ENCODE measurements at places on chromosomes 7 and 10.

GRCh38 chr7:52273685-52274610, 761.5 kb upstream of the POM121L12 start:
- no peak for DNase-seq

GRCh38 chr7:155917836-155918430, 105.7 kb upstream of the SHH start:
- no peak for DNase-seq

- DNase-seq, result no peak
Observed at GRCh38 chr7:97001221-97001620, 4.1 kb upstream of the DLX6 start.

DNA sequence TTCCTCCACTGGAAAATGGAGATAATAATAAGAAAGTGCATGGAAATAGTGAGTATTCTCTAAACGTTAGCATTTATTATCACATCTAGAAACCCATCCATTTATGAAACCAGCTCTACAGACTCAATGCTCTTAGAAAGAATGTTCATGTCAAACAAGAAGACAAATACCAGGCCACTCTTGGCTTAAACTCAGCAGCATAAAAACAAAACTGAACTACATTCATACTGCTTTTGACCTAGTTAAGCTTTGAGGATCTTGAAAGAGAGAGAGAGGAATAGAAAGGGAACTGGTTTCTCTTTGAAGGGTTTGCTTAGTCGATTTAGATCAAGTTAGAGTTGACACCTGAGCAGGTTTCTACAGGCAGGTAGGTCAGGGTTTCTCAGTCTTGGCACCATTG, 332.9 kb upstream of the PRKCQ start:
- DNase-seq, result no peak

DNA sequence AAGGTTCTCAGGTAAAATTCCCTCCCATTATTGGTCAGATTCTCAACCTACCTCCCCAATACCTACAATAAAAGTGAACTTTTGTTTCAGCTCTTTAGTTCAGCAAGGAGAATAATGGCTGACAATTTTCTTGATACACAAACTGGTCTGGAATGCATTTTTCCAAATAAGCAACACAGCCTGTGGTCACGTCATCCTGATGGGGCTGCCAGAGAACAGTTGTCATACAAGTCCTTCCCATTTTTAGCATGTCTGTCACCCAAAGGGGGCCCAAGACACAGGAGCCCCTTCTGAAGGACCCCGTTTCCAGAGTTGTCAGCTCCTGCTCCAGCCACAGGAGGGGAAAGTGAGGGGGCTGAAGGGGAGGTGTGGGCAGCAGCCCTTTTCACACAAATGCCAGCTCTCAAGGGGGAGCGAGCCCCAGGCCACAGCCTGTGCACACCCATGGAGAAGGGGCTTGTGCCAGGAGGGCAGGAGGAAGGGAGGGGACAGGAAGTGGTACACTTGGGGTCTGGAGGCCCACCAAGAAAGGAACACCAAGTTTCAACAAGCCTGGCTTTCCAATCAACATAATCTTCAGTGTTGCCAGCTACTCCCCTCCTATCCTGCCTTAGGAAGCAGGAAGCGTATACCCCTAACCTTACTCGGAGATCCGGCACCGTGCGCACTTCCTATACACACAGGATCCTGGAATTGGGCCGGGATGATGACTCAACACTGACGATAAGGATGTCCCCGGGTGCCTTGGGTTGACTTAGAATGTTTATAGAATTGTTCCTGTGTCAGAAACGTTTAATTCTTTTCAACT, 43.4 kb upstream of the PDLIM1 start:
- no peak for DNase-seq

DNA sequence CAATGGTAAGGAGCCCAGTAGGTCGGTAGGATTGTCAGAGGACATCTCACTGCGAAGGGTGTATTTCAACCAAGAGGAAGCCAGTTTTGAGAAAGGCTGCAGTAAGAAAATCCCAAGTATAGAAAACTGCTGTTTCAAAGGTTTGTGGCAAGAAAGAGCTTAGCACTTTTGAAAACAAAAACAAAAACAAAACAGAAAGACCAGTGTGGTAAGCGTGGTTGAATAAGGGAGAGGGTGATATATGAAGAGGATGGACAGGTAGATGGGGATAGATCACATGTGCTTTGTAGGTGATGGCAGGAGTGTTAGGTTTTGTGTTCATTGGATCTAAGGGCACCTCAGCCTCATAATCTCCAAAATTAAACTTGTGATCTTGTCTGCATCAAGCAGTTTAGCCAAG, 141.6 kb upstream of the WNT16 start:
- DNase-seq, result no peak
